ENCODE measurements at places on chromosomes 4 and X.

GRCh38 chrX:40267334-40268187 is 169.8 kb upstream of the BCOR start:
- DNase-seq, result no peak

DNA sequence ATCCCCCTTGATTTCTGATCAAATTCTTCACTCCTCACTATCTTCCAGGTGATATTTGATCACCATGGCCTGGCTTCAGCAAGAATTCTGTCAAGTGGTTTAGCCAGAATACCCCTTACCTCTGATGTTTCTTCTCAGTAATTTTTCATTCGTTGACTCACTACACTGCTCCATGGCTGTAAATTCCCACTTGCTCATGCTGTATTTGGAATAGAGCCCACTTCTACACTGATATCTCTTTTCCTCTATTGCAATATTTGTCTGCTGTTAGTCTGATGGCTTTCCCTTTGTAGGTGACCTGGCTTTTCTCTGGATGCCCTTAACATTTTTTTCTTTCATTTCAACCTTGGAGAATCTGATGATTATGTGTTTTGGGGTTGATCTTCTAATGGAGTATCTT is 73.9 kb upstream of the DIPK2B start:
- no peak for DNase-seq

DNA sequence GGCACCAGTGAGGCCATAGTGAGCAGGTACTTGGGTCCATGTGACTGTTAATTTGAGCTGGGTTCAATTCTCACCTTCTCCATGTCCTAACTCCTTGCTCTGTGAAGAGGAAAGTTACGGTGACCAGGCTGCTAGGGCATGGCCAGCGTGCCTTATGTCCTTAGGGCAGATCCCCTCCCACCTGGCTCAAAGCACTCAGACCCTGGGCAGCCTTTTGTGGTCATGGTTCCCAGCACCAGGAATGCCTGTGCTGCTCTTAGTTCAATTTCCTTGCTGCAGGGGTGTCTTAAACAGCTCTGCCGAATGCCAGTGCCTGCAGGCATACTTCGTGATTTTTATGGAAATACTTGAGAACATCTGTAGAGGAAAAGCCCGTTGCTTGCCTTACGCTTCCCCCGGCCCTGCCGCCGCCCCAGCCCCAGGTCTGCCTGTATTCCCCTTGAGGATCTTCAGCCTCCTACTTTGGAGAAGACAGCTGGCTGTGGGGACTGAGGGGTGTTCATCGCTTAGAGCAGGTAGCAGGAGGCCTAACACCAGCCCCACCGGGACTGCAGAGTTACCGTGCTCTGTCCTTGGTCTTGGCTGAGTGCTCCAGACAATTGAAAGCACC is 3.1 kb upstream of the CDK16 start:
- DNase-seq, result no peak

DNA sequence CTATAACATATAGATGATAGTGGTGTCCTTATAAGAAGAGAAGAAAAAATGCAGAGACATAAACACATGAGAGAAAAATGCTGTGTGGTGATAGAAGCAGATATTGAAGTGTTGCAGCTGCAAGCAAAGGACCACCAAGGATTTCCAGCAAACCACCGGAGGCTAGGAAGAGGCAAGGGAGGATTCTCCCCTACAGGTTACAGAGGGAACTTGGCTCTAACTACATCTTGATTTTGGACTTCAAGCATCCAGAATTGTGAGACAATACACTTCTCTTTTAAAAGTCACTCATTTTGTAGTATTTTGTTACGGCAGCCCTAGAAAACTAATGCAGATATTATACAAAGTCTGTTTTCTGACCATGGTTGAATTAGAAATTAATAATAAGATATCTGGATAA is 30.4 kb upstream of the CHRDL1 start:
- DNase-seq, result no peak

DNA sequence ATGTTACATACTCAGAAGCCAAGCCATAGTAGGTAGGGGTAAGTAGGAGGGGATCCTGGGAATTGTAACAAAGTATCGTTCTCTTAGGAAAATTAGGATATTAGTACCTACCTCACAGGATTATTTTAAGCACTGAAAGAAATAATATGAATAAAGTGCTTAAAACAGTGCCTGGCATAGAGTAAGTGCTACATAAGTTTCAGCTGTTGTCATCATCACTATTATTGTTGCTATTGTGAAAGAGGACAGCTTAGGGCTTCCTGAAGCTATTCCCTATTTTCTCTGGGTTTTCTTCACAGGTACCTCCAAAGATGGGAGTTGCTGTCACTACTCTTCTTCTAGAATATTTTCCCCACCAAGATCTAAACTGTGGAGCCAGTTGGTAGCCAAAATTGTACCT is 443.7 kb upstream of the FGF16 start:
- no peak for DNase-seq
